Activated T-cell treated with anti-CD3 and anti-CD28 coated beads, Interleukin-2, amount 50 U/mL, for 4 hours (primary cell): ENCODE measurements at places on chromosomes 4 and X.

DNA sequence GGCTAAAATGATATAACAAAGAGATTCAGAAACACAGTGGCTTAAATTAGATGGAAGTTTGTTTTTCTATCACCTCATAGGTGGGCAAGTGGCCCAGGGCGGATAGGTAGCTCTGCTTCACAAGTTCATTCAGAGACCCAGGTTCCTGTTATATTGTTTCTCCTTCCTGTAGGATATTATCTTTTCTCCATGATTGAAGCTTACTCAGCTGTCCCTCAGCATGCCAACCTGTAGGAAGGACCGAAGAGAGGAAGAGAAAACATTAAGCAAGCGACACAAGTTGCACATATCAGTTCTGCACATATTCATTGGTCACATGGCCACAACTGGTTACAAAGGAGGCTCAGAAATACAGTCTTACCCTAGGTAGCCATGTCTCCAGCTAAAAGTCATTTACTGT, 6.9 kb downstream of the KLHL5 start:
- DNase-seq = no peak

- no peak for DNase-seq
Measured at GRCh38 chr4:133869486-133869885, 332.1 kb downstream of the PABPC4L start.

DNA sequence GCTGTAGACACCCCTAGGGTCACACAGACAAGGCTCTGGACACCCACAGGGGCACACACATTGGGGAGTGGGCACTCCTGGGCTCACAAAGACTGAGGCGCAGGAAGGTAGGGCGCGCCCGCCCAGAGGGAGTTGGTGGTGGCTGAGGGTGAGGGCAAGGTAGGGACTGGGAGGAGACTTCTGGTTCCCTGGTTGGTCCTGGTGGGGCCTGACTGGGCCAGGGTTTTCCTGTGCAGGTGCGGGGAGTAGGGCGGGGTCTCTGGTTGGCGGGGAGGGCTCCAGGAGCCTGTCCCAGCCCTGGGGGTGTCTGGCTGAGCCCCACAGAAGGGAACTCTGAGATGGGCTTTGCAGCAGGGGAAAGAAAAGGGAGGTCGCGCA, 6.7 kb upstream of the WAS start:
- DNase-seq = no peak

GRCh38 chr4:10773656-10774055, 89.1 kb upstream of the CLNK start:
- DNase-seq = no peak

DNA sequence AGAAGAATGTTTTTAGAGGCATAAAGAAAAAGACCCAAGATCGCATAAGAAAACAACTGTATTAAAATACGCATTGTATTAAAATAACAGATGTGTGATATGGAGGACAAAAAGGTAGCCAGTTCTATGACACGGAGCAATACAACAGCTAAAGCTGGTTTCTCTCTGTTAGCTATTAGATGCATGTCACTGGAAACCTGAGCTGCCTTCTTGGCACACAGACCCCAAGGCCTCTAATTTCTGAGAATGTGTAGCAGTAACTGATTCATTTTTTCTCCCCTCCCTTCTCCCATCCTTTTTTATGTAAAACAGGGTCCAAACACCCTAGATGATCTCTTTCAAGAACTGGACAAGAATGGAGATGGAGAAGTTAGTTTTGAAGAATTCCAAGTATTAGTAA, 4.1 kb downstream of the S100G start:
- no peak for DNase-seq

- no peak for DNase-seq
Measured at GRCh38 chr4:162871990-162872389, 294.7 kb downstream of the NAF1 start.

DNA sequence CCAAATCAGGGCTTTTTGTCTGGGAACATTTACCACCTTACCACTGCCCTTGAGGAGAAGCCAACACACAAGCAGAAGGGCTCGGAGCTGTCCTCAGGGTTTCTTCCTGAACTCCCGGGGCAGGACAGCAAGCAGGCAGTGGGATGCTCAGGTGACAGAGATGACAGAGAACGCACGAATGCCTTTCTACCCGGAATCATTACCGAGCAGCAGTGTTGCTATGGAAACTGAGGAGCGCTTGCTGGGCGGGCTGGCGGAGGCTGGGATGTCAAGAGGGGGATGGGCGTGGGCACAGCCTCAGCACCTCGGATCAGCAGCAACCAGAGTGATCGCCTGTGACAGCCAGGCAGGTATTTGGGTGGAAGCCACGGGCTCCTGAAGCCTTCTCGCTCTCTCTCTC, 17.8 kb downstream of the SSR4 start:
- DNase-seq = no peak

DNA sequence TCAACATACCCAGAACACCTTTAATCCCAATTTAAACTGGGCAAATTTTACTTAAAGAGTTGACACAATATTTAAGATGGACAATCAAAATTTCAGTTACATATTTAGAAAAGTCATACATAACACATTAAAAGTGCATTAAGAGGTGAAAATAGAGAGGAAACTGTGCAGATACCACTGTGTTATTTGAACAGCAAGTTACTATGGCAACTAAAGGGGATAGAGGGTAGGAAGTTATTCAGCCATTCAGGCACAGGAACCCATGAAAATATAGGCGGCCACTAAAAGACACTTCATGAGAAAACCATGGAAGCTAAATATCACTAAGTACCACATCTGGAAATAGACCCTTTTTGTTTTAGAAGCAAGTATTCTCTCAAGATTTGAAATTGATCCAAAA, 75.1 kb downstream of the PDGFC start:
- DNase-seq = no peak

DNA sequence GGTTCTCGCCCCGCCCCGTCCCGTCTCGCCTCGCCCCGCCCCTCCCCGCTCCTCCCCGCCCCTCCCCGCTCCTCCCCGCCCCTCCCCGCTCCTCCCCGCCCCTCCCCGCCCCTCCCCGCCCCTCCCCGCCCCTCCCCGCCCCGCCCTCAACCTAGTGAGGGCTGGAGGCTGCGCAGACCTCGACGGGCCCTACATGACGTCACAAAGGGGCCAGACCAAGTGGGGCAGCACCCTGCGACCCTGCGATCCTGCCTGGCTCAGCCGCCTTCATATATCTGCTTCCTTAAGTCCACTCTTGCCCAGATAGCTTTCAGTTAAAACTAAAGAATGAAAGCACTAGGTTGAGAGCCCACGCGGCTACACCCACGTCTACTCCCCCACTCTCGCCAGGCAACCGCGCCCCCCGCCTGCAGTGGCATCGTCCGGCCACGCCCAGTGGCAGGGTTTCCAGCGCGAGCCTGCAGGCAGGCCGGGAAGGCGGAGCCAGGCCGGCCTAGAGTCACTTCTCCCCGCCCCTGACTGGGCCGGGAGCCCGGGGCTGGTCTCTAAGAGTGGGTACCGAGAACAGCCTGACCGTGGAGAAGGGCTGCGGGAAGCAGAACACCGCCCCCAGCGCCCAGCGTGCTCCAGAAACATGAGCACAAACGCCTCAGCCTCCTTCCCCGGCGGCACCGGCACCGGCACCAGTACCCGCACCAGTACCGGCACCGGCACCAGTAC, 1.5 kb upstream of the MAOA start:
- DNase-seq = peak; percentile 79

DNA sequence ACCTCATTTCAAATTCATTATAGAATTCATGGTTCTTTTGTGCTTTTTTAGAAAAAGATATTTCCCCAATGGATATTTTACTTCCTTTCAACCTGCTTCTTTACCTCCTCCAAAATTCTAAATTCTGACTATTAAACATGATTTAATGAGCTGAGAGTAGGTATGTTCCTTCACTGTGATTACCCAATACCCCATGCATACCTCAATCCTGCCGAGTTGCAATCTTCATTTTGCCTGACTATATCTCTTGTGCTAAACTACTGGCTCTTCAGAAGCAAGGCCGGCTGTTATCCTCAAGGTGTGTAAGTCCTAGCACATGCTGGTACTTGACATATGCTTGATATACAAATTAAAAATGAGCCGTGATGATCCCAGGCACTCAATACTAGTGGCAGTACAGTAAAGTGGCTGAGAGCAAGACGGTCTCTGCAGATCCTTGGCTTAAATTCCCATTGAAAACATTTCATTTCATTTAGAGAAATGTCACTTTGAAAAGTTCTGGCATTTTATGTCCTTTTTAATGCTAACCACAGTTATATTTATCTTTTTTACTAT, 320.4 kb downstream of the KCNIP4 start:
- DNase-seq = no peak

GRCh38 chr4:171602638-171603355, 210.4 kb upstream of the GALNTL6 start:
- DNase-seq = no peak

DNA sequence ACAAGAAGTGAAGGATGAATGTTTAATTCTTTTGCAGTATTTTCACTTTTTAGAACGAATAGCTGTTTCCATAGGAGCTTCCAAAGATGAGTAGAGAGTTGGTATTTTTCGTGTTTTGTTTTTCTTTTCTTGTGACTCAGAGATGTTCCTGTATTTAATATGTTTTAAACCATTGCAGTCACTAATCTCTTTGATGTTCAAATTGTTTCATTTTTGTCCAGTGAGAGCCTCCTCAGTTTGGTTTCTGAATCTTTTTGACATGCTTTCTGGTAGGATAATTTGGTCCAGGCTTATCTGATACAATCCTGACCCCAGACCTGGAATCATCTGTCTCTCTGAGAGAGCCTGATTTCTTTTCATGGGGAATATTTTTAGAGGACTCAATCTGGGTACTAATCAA, 41.6 kb downstream of the BEX3 start:
- DNase-seq = no peak

DNA sequence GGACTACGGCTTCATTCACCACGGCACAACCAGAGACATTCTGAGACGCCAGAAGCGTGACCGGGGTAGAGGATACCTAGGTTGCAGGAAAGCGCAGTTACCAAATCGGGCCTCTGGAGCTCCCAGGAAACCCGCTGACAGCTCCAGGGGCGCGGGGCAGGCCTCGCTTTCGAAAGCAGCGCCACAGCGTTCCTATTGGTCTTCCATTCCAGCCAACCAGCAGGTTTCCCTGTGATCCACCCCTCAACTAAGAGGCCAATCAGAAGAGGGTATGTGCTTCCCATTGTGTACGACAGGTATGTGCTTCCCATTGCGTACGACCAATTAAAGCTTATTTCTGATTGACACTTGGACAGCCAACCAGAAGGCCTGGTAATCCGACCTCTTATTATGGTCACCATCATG, 14.9 kb downstream of the SNX12 start:
- no peak for DNase-seq

DNA sequence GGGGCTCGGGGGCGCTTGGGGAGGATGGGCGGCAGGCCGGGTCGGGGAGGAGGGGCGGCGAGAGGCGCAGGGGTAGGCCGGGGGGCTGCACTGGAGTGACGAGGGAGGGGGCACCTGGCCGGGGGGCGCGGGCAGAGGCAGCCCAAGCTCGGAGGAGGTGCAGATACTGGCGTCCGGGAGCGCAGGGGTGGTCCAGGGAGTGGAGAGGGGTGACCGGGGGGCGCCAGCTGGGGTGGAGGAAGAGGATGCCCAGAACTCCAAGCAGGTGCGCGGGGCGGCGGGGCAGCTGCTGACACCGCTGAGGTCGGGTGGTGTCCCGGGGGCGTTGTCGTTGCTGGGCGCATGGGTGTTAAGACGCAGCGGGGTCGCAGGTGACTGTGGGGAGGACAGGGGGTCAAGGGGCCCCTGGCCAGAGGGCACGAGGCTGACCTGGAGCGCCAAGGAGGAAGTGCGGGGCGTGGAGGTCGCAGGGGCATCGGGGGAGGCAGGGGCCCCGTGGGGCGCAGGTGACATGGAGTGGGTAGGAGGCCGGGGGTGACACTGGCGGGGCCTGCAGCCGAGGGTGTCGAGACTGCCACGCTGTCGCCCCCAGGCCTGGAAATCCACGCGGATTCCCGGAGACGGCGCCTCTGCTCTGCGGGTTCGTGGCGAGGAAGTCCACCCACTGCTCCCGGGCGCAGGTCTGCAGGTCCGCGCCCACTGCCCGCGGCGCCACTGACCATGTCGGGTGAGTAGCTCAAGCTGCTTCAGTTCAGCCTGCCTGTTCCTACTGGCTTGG, 928 bp downstream of the GYG2 start:
- DNase-seq = no peak
